T47D (cell line): ENCODE measurements at places on chromosomes 11 and 22.

- DNase-seq: peak; percentile 78
These were observed 1270.6 kb downstream of the LRRC4C start for GRCh38 chr11:40188848-40189247.

GRCh38 chr22:49614966-49615965 lies 212.4 kb downstream of the BRD1 start:
- no peak for DNase-seq

GRCh38 chr11:124670732-124671131 lies 2.8 kb downstream of the SIAE start:
- no peak for DNase-seq

DNA sequence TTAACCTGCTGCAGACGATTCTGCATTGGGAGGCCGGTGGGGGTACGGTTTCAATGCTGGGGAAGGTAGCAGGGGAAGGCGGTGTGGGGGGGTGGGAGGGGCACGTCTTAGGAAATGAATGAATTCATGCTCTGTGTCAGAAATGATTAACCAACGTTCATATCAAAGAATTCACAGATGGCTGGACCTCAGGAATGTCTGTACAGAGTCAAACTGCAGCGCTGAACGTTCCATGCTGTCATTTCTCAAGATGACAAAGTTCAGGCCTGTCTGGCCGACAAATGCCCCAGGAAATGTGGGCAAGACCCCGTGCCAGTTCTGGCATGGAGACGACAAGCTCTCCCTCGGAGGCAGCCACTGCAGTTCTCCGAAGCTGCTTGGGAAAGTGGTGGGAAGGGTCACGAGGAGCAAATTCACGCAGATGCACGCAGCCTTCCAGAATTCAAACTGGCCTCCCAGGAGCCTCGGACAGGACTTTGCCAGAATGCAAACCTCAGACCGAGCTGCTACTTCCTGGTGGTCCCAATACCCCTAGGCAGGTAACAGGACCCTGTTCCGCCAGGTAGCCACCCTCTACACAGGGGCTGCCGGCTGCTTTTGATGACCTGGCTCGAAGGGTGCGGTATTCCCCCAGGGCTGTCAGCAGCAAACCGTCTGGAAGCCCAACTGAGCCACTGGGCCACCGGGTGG lies 81.5 kb downstream of the TRMU start:
- DNase-seq: no peak

GRCh38 chr22:37647928-37648327 lies 8.5 kb downstream of the SH3BP1 start:
- DNase-seq: no peak

- no peak for DNase-seq
These were observed 317.9 kb downstream of the TMEM135 start for GRCh38 chr11:87355596-87355995.

GRCh38 chr11:58639669-58640068 lies 17.2 kb downstream of the CNTF start:
- no peak for DNase-seq

DNA sequence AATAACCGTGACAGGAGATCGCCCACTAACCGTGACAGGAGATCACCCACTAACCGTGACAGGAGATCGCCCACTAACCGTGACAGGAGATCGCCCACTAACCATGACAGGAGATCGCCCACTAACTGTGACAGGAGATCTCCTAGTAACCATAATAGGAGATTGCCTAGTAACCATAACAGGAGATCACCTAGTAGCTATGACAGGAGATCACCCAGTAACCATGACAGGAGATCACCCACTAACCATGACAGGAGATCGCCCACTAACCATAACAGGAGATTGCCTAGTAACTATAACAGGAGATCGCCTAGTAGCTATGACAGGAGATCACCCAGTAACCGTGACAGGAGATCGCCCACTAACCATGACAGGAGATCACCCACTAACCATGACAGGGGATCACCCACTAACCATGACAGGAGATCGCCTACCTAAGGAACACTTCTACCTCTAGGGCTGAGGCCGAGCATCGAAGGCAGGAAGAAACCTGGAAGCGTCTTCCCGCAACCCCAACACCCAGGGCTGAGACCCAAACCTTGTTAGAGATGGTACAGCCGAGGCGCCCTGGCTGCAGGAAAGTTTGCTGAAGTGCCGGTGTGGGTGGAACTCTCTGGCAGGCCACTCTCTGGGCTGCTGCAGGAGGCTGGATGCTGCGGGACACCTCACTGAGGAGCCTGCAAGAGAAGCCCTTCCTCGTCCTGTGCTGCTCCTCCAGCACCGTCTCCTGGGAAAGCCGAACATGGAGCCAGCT lies 67.5 kb upstream of the THY1 start:
- DNase-seq: no peak
